ENCODE measurements at places on chromosomes 7 and 10. TPM values are rescaled to one million over a fixed set of nuclear protein-coding genes. Genes with fewer than 3 reads are reported as not detected.
A peak's percentile ranks its signal among the peaks of the same experiment; 100 is the strongest.

ITIH5 gene
- not detected for total RNA-seq

PLXNA4 gene
- 5.5 TPM for total RNA-seq

TUBB8 gene
- total RNA-seq: not detected

CPA2 gene
- 0.11 TPM for total RNA-seq

MACROH2A2 gene
- total RNA-seq: 39.0 TPM

OPN1SW gene
- not detected for total RNA-seq

AQP1 gene
- 1.0 TPM for total RNA-seq

STAG3 gene
- 0.77 TPM for total RNA-seq

- no peak for DNase-seq
Observed at GRCh38 chr7:44288381-44288685, 37.1 kb downstream of the CAMK2B start.

DNA sequence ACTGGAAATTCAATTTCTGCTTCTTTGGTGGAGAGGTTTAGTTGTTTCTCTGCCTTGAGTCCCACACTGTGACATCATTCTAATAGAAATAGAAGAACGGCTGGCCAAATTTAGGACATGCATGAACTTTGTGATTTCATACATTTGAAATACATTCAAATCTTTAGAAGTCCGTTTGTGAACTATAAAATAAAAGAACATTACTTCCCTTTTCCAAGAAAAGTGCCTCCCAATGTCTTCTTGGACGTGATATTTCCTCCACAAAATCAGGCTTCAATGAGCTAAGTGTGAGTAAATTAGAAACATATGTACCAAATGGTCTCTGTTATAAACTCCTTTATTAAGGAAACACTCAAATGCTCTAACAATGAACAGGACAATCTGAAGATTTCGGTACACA is 314.5 kb upstream of the AKR1E2 start:
- DNase-seq: no peak

DNA sequence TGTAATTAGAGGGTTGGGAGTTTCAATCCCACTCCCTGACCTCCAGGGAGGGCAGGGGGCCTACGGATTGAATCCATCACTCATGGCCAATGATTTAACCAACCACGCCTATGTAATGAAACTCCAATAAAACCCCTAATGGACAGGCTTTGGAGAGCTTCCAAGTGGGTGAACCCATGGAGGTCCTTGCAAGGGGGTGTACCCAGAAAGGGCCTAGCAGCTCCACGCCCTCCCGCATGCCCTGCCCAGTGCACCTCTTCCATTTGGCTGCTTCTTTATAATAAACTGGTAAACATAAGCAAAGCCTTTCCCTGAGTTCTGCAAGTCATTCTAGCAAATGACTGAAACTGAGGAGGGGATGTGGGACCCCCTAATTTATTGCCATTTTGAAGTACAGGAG is 280.1 kb downstream of the FRMD4A start:
- DNase-seq: no peak

DNA sequence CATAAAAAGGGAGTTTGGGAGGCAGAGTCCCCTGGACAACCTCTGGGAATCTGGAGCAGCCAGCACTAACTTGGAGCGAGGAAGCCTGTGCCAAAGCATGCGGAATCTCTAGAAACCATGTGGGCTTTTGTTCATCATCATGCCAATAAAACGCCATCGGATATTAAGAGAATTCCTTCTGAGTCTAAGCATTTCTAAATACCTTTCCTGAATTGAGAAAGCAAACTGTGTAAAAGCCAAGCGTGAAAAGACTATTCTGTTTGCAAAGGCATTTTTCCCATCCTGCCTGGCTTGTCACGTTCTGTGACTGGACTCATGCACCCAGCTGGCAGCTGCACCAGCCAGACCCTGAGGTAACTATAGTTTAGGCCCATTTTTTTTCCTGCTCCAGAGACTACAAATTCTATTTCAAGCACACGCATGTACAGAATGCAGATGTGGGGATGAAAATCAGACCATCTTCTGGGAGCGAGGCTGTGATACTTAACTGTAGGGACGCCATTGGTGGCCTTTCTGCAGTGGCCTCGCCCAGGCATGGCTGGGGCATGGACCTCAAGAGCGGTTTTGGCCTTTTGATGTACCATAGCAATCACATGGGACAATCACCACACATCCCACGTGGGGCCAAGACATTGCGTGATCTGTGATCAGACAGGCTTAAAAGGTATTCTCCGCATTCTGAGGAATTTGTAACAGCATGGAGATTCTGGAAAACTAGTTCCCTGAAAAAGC is 218.9 kb downstream of the KIAA1217 start:
- no peak for DNase-seq

GRCh38 chr10:31120392-31120791 is 88.7 kb upstream of the ZNF438 start:
- no peak for DNase-seq

GRCh38 chr10:24449769-24450310 is 240.9 kb downstream of the KIAA1217 start:
- no peak for DNase-seq

DNA sequence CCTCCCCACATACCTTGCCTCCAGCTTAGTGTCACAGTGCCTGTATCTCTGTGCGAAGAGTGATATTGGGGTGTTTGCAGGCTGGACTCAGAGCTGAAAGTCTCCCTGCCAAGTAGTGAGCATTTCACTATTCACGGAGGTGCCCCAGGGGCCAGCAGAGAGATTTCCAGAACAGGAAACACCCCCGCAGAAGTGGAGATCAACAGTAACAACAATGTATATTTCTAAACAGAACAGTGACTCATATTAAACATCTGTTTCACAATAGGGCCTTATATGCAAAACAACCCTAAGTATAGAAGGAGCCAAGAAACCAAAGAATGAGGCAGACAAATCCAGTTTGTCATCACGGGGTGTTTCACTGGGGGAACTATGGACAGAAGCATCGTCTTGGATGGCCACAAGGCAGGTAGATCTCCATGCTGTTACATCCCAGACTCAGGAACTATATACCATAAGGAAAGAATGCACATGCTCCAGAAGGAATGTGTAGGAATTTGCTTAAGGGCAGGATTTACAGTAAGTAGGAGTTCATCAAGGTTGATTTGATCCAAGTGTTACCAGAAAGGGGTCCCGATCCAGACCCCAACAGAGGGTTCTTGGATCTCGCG is 29.3 kb upstream of the CCL24 start:
- DNase-seq: peak; percentile 61

GRCh38 chr7:95517458-95517857 is 31.7 kb downstream of the ASB4 start:
- no peak for DNase-seq

DNA sequence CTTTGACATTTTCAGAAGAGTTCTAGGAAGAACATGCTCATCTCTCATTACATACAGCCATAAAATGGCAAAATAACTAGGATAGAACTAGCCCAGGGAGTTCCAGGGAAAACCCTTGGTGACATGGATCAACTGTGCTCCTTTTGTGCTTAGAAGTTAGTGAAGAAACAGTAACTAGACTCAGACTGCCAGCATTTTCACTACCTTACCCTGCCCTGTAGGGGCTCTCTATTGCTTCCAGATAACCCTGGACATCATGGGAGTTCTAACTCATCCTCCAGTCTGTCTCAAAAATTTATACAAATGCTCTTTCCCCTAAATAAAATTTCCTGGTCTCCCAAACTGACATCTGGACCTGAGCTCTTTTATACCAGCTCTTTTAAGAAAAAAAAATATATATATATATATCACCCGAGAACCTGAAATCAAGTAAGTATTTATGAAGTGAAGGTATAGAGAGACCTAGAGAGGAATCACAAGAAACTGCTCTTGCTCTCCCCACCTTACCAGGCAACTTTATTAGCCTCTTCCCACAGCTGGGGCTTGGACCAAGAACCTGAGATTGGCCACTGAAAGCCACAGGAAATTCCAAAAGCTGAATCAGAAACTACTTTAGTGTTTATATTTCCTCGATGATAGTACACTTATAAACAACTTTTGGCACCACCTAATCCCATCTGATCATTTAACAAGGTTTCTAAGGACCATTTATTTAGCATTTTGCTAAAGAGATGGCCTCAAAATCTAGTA is 101.4 kb downstream of the RELN start:
- peak; percentile 56 for DNase-seq

Data from Daoy (cell line).